ENCODE measurements at places on chromosomes 1 and 21.

GRCh38 chr1:8497210-8497819 lies 179.4 kb downstream of the SLC45A1 start:
- DNase-seq, result no peak

DNA sequence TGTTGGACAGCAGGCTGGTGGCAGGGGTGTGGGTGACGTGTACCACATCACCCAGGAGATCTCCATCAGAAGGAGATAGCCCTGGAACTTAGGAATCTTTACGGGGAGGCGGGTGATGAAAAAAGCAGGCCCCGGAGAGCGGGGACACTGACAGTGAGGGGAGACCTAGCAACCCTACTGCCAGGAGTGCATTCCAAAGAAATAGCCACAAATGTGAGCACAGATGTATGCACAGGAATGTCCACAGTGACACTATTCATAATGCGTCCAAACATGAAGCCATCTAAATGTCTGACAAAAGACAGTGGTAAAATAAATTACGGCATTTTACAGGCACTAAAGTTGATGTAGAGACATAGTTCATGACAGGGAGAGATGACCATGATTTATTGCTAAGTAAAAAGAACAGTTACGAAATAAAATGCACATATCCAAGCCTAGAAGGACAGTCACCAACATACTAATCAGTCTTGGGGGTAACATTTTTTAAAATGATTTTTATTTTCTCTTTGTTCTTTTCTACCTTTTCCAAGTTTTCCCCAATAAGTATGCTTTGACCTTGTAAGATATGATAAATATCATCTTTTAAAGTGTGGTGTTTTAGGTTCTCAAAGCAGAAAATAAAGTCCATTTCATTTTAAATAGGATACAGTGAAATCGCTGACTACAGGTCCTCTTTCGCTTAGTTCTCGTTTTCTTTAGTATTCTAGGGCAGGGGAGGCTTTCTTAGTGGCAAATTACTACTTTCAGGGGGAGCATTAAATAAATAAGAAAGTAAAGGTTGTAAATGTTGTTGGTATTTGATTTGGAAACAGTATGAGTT lies 21.3 kb downstream of the CD247 start:
- DNase-seq, result no peak

DNA sequence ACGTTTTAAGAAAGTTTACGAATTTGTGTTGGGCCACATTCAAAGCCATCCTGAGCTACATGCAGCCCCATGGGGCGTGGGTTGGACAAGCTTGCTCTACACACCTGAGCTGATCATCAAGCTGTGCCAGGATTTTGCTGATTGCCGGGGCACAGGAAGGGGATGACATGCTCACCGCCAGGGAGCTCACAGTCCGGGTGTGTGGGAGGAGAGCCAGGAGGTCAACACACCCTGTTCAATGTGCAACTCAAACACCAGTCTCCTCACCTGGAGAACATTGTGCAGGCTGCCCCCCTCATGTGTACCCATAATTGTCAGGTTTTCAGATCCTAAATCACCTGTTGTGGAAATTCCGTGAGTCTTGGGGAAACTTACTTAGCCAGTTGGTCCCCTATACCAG lies 969 bp downstream of the CYP4A11 start:
- no peak for DNase-seq

DNA sequence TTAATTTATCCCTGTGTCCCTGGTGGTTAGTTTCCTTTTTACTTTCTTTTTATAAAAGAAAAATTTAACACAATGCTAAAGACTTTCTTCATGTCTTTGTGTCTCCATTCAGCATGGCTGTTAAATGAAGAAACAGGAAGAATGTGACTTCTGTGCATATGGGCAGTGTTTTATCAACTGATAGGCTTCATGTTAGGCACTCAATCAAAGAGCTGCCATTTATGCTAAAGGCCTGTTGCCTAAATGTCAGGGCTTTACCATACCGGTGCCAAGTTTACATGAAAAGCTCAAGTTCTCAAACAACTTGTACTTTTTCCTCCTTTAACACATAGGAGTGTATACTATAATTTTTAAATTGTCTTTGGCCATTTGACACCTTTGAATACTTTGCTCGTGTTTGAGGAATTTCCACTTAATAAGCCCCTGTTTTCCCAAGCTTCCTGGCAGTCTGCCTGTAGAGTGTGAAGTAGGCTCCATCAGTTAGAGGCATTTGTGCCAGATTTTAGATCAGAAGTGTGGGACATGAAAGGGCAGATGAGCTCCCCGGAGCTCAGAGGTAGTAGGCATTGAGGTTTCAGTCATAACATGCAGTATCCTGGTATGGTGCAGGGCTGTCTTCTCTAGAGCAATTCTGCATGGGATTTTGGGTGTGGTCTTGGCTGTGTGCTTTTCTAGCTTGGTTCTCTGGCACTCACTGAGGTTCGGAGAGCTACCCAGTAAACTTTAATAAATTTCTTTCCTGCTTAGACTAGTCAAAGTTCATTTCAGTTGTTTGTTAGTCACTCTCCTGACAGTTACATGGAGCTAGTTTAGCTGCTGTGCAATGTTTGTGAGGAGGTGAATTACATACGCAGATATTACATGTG lies 119.0 kb downstream of the LEPR start:
- no peak for DNase-seq

GRCh38 chr1:65524931-65525265 lies 104.4 kb downstream of the LEPR start:
- no peak for DNase-seq
